T-helper 22 cell (primary cell): ENCODE measurements at places on chromosomes 13 and 19.

DNA sequence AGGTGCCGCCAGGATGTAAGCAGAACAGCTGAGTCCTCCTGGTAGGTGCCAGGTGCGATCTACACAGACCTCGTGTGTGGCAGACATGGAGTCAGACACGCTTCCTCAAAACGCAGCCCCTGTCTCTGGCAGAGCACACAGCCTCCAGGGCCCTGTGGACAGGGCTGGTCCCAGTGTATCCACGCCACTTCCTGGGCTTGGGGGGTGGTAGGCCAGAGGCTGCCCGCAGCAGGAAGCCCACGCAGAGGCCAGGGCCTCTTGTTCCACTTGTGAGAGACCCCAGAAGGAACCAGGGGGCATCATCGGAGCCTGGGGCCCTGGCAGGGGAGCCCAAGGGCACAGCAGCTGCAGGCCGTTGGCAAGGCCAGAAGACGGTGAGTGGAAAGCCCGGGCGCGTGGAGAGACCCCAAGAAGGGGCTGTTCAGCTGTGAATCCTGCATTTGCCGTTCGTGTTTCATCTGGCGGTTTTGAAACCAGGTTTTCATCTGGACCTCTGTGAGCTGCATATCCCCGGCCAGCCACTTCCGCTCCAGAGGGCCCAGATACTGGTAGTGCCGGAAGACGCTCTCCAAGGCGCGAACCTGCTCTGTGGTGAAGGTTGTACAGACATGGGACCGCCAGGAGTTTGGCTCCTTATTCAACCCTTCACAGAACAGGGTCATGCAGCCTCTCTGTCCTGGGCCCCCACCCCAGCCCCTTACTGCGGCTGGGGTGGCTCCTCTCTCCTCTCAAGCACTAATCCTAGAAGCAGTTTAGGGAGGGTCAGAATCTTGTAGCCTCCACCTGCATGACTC lies 25.1 kb upstream of the SLITRK1 start:
- no peak for DNase-seq

- no peak for DNase-seq
Measured at GRCh38 chr19:31068268-31068667, 281.0 kb downstream of the TSHZ3 start.

- DNase-seq, result no peak
Measured at GRCh38 chr19:35663981-35664380, 2.3 kb upstream of the UPK1A start.

DNA sequence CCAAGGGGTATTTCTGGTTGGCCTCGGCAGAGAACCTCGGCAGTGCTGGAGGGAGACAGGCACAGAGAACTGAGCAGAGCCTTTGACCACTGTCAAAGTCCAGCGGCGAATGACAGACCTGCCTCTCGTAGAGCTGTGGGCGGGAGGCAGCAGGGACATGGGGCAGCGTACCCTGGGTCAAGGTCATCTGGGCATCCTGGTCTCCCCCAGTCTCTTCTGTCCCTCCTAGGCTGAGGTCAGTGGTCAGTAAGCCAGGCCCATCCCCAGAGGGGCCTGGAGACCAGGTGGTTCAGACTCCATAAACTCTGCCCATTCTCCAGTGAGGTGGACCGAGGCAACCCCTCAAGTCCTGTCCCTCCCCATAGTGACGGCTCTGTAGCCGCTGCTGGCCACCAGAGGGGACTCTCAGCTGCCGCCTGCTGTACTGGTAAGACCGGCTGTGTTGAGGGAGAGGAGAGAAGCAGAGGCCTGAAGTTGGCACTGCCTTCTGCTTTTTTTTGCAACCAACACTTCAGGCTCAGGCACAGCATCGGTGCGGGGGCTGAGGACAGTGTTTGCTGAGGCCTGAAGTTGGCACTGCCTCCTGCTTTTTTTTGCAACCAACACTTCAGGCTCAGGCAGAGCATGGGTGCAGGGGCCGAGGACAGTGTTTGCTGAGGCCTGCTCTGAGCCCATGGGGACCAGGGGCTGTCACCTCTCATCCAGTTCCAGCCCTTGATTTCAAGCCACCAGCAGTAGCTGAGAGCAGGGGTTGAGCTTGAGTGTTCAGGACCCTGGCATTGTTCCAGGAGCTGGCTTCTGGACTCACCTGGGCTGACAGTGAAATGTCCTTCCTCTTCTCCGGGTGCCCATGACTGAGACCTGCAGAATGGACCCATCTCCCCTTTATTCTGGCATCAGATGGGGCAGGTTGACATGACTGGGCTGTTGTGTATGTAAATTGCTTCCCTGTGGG lies at the start of gene PGLYRP2:
PGLYRP2 (minus strand) TSS at position 111 of the 955 bp plus-strand sequence. CDS start 130 bp downstream, outside the sequence.
- DNase-seq, result no peak

DNA sequence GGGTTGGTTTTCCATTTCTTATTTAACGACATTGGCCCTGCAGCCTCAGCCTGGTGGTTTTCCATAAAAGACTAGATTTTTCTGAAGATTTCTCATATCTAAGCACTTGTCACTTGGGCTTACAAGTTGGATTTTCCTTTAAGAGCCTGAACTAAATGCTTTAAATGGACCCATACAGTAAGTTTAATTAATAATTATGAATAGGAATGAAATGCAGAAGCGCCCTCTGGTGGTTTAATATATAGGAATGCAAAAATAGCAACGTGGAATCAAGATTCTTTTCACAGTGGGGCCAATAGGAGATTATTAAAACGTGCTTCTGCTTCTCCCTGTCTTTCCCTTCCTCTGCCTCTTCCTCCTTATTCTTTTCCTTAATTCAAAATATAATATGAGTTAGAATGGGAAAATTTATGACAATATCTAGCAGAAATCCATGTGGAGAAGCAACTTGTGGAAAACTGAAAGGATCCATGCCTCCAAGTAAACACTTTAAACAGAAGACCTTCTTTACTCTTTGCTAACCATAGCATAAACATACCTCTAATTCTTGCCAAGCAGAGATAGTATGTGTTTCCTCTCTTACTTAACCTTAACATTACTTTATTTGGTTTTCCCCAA lies 324.0 kb downstream of the GPC5 start:
- DNase-seq, result no peak

- peak; percentile 32 for DNase-seq
Measured at GRCh38 chr13:26785838-26786630, 25.4 kb upstream of the GPR12 start.

- DNase-seq, result no peak
Measured at GRCh38 chr13:60509601-60510386, 112.8 kb downstream of the TDRD3 start.

DNA sequence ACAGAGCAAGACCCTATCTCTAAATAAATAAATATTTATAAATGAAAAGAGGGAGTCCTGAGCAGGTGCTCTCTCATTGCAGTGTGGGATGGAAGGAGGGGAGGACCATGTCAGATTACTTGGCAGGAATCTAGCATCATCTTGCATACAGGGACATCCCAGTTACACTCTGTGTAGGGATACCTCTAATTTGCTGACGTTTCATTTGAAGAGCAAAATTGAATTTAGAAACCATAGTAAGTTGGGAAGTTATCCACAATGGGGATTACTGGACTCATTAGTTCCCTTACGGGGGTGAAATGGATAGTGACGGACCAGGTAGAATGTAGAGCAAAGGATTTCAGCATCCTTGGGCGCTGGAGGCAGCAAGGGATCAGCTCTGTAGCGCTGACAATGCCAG lies 52.1 kb downstream of the ARHGEF18 start:
- DNase-seq, result no peak

GRCh38 chr13:49791711-49792549 lies 552 bp downstream of the KPNA3 start:
- peak; percentile 28 for DNase-seq

GRCh38 chr13:44470638-44471562 lies 97.3 kb downstream of the SERP2 start:
- DNase-seq, result no peak

- no peak for DNase-seq
Measured at GRCh38 chr19:17325881-17326594, 8.6 kb downstream of the ANO8 start.

DNA sequence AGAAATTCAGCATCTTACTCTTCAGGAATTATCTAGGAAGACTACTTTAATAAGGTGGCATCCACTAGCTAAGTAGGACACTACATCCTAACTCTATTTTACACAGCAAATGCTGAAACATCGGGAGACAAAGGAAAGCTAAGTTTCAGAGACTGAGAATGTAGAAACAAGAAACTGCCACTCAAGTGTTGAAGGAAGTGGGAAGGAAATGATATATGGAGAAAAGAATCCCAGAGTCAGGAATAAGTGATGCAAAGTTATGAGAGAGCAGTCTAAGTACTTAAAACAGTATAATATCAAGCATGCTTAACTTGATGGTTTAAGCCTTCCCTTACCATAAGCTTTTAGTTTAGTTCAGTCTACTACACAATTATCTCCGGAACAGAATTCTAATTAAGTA lies 52.4 kb downstream of the RBM26 start:
- no peak for DNase-seq

DNA sequence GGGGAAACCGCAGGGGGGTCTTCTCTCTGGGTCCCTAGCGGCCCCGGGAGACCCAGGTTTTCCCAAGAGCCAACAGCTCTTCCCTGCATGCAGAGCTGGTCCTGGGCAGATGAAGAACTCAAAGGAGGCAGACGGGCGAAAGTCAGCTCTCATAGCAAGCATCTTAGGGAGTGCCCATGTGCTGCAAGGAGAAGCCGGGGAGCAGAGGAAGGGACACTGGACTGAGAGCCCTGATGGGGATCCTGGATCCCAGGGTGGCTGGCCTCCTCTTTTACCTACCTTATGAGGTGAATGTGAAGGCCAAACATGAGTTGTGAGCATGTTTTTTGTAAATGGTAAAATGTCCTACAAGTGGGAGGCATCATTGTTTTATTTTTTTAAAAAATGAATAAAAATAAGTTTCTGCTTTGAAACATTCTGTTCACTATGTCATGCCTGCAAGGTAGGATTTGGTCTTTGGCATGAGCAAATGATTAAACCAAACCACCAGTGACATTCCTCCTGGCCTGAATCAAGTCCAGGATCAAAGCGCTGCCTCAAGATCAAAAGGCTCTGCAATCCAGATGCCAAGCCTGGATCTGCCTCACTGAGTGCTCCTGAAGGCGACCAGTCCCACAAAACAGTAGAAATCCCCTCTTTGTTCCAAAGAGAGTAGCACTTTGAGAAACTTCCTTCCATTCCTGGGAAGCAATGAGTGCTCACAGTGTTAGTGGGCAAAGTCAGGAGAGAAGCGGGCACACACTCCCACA lies 92.2 kb upstream of the SERP2 start:
- DNase-seq, result no peak

- DNase-seq, result no peak
Measured at GRCh38 chr19:1817553-1818179, 5.6 kb upstream of the ATP8B3 start.

DNA sequence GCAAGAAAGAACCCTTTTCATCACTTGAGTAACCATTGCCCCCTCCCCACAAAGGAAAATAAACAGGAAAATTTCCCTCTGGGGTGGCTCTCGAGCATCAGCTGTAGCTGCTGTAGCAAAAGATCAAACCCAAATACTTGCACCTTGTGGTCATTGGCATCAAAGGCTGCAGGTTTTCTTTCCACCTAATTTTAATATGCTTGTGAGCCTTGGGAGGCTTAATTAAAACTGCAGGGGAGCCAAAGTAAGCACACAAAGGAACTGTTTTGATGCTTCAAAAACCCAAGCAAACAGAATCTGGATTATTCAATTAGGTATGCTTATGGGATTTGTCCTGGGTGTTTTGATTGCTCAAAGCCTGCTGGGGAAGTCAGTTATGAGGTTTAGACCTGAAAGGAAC lies 119.5 kb downstream of the SHISA2 start:
- no peak for DNase-seq

- no peak for DNase-seq
Measured at GRCh38 chr13:73307481-73307880, 248.7 kb downstream of the KLF5 start.

DNA sequence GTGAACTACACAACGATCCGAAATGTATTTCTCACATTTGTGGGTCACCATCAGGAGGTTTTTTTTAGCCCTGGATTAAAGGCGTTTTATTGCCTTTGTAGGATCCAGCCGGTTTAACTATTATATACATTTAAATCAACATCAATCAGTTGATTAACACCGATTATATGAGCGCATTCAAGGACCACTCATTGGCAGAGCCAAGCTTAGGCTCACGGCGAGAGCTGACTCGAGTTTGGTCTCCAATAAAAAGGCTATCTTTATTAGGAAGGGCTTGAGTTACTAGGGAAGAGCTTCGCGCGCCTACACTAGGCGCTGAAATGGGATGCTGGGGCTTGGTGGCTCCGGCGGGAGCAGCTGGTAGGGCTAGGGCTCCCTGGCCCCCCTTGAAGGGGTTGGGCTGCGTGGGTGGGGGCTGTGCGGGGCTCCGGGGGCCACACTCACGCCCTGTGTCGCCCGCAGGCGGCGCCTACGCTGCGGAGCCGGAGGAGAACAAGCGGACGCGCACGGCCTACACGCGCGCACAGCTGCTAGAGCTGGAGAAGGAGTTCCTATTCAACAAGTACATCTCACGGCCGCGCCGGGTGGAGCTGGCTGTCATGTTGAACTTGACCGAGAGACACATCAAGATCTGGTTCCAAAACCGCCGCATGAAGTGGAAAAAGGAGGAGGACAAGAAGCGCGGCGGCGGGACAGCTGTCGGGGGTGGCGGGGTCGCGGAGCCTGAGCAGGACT lies 4.2 kb downstream of the PDX1 start:
- DNase-seq, result no peak
